Heart left ventricle (tissue), 16 donors: ENCODE measurements at places on chromosomes 13 and 19. TPM values are rescaled to one million over a fixed set of nuclear protein-coding genes. Genes with fewer than 3 reads are reported as not detected.
A peak's percentile ranks its signal among the peaks of the same experiment; 100 is the strongest.

DNA sequence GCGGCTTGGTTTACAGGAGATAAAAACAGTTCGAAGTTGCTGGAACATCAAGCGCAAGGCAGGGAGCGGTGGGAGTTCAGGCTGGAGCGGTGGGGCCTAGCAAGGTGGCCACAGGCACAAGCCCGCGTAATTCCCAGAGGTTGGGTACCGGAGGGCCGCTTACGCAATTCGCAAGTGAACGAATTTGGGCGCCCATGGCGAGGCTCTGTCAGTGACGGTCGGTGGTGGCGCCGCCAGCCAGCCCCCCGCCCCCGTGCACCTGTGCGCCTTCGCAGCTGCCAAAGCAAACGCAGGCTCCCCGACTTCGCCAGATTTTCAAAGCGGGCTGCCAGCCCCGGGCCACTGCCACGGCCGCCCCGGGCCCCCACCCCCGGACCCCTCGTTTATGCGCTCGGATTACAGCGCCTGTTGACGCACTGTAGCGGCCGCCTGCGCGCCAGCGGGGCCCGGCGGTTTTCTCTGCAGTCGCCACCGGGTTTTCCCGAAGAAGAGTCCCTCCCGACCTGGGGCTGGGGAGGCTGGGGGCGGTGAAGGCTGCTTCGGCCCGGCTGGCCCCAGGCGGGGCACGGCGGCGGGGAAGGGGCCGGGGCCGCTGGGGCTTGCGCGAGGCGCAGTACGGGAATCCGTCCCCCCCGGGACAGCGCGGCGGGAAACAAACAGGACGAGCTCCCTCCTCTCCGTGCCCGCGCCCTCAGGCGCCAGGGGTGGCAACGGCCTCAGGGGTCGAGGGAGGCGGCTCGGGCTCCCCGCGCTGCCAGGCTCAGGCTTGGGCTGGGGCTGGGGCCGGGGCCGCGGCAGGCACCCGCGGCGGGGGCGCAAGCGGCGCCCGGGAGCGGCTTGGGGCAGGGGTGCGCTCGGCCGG lies 709 bp downstream of the N4BP2L1 start:
- peak; percentile 40 for DNase-seq

Gene OVOL3
- not detected for total RNA-seq

GRCh38 chr19:58001895-58002369 lies 688 bp downstream of the ZNF606 start:
- no peak for DNase-seq

Gene CYSLTR2
- 4.9 TPM for total RNA-seq
